ENCODE measurements at places on chromosomes 7 and 10.

GRCh38 chr10:30000802-30001571 lies 58.4 kb downstream of the JCAD start:
- DNase-seq: no peak

- DNase-seq: no peak
Observed at GRCh38 chr10:23338155-23338828, 6.3 kb downstream of the C10orf67 start.

DNA sequence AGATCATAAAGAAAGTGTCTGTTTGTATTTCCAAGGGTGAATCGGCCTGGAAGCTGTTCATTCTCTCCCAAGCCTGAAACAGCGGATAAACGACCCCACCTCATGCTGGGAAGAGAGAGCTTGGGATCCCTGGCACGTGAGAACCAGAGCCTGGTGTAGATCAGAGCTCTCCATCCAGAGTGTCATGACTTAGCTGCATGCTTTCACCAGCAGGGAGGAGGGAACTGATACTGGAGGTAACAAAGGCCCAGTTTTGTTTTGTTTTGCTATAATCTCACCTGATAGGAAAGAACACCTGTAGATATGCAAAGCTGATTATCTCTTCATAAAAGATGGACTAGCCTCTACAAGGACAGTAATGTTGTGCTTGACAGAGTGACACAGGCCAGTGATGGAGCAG lies 236.6 kb downstream of the POM121L12 start:
- DNase-seq: no peak

- DNase-seq: no peak
Observed at GRCh38 chr10:12081879-12082557, 13.3 kb downstream of the DHTKD1 start.

DNA sequence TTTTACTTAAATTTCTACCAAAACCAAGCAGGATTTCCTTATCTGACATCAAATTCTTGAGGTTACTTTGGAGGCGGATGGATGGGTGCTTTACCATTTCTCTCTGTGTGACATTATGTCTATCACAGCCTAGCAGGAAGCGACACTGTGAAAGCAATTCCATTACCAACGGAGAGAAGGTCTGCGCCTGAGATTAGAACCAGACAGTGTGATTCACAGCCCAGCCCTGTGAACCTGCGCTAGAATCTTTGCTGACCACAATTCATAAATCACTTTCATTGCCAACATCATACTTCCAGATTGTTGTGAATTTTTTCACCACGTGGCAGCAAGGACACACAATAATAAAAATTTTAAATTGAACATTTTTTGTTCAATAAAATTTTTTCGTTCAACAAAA lies 126.5 kb downstream of the CUBN start:
- peak; percentile 28 for DNase-seq

DNA sequence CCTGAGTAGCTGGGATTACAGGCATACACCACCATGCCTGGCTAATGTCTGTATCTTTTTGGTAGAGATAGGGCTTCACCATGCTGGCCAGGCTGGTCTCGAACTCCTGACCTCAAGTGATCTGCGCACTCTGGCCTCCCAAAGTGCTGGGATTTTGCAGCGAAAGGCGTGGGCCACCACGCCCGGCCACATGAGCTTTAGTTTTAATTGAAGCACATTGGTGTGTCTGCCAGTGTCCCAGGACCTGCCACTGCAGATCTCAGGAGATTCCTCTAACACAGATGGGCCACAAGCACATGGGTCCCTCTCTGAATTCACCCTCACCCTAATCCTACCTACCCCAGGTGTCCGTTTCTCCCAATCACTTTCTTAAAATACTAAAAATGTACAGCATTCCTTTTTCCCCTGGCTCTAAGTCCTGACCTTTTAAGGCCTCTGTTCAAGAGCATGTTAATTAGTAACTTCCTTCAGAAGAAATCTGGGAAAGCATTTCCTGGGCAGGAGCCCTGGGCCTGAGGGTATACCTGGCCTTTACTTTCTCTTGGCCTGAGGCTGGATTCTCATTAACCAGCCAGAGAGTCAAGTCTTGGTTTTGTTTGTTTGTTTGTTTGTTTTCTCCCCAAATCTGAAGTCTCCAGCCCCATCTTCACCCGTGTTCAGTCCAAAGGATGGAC lies 82.6 kb downstream of the PRPF18 start:
- no peak for DNase-seq

DNA sequence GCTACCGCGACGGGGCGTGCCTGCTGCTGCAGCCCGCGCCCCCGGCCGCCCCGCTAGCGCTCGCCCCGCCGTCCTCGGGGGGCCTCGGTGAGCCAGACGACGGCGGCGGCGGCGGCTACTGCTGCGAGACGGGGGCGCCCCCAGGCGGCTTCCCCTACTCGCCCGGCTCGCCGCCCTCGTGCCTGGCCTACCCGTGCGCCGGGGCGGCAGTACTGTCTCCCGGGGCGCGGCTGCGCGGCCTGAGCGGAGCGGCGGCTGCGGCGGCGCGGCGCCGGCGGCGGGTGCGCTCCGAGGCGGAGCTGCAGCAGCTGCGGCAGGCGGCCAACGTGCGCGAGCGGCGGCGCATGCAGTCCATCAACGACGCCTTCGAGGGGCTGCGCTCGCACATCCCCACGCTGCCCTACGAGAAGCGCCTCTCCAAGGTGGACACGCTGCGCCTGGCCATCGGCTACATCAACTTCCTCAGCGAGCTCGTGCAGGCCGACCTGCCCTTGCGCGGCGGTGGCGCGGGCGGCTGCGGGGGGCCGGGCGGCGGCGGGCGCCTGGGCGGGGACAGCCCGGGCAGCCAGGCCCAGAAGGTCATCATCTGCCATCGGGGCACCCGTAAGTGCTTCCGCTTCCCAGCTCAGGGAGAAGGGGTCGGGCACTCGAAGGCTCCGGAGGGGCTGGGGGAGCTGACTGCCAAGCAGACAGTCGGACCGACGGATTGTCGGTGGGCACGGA lies 761 bp downstream of the PTF1A start:
- DNase-seq: no peak

- DNase-seq: no peak
Observed at GRCh38 chr7:1121476-1121875, 33.6 kb downstream of the GPER1 start.

DNA sequence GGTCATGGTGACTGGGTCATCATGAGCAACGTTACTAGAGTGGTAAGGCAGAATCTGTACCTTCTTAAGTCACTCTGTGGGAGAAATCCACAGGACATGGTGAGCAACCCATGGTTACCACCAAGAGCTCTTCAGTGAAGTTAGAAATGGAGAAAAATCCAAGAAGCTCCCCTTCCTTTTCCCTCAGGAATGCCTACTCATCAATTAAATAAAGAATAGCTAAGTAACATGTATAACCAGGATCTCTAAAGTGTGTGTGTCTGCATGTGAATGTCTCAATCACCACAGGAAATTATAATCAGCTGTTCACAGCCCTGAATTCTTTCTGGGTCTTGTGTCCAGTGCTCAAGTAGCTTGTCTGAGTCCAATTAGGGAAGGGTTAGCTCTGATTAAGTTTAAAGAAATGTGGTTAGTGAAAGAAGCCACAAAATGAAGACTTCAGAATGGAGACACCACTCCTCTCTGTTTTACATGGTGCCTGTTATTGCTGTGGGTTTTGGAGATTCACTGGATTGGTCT lies 73.2 kb downstream of the SEM1 start:
- no peak for DNase-seq

DNA sequence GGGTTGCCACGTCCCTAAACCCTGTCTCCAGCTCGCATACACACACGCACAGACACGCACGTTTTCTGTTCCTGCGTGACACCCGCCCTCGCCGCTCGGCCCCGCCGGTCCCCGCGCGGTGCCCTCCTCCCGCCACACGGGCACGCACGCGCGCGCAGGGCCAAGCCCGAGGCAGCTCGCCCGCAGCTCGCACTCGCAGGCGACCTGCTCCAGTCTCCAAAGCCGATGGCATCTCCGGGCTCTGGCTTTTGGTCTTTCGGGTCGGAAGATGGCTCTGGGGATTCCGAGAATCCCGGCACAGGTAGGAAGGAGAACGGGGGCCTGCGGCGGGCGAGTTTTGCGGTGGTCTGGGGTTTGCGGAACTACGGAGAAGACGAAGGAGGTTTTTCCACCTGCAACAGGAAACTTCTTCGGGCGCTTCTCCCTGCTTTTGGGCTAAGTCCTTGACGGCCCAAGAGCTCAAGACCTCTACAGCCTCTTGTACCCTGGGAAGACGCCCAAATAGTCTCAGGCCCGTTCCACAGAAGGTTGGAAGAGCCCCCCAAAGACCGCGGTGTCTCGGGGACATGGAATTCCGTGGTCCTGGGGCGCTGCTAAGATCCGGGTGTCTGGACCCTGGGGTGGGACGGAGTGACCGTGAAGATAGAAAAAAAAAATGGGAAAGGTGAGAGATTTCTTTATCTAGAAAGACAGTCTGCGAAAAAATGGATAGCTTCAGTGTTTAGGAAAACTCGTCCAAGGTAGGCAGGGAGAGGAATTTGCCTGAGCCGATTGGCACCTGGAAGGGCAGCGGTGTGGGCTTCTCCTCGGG lies at the start of gene GAD2:
Gene GAD2, plus strand, starts transcription at position 190 of the 811 bp plus-strand sequence. Its CDS starts 36 bp downstream, at position 226.
- DNase-seq: no peak

GRCh38 chr7:90211391-90212148 lies at the start of gene STEAP2:
STEAP2 (plus strand) TSS chr7:90211740; CDS start chr7:90225083, 13,343 bp downstream.
- no peak for DNase-seq

- DNase-seq: no peak
Observed at GRCh38 chr7:121500360-121501058, 104.4 kb upstream of the FAM3C start.

- peak; percentile 66 for DNase-seq
Observed at GRCh38 chr10:80462981-80463741, 9.1 kb downstream of the TSPAN14 start.
